ENCODE measurements at places on chromosomes 1 and 21.

GRCh38 chr1:6427441-6428390, 3.1 kb downstream of the ESPN start:
- H3K36me3 ChIP-seq = no peaks in the 10 kb centered on the region
- no peak overlapping the region for H3K27ac ChIP-seq
- peaks cover 8% of the 10 kb centered on the region for H3K4me1 ChIP-seq

DNA sequence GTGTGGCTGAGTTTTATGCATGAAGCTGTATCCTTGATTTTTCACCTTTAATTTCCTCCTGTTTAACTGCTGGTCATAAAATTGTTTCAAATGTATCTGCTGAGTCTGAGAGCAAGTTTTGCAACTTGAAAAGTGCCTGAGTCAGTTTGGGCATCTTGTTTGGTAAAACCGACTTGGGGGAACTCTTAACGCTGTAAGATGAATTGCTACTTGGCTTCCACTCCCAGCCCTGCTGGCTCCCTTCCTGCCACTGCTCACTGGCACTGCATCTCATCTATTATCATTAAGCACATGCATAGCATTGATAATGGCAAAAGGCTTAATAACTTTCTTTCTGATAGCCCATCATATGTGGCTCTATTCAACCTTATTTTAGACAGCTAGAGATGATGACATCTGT, 35.7 kb upstream of the FAM78B start:
- DNase-seq = no peak
- no peaks in the 10 kb centered on the region for H3K4me1 ChIP-seq
- H3K36me3 ChIP-seq = no peaks in the 10 kb centered on the region
- no peak overlapping the region for H3K27ac ChIP-seq

- H3K27me3 ChIP-seq = peaks cover 11% of the 10 kb centered on the region
- H3K27ac ChIP-seq = no peak overlapping the region
- no peak overlapping the region for H3K4me3 ChIP-seq
- no peak for DNase-seq
- H3K4me1 ChIP-seq = no peaks in the 10 kb centered on the region
Observed at GRCh38 chr21:28899744-28900143, 92.9 kb downstream of the LTN1 start.

GRCh38 chr21:18443085-18443484, 39.5 kb upstream of the TMPRSS15 start:
- no peak overlapping the region for H3K27ac ChIP-seq
- peaks cover 5% of the 10 kb centered on the region for H3K4me1 ChIP-seq
- H3K27me3 ChIP-seq = no peaks in the 10 kb centered on the region
- DNase-seq = no peak
- no peaks in the 10 kb centered on the region for H3K36me3 ChIP-seq
- no peak overlapping the region for H3K4me3 ChIP-seq

DNA sequence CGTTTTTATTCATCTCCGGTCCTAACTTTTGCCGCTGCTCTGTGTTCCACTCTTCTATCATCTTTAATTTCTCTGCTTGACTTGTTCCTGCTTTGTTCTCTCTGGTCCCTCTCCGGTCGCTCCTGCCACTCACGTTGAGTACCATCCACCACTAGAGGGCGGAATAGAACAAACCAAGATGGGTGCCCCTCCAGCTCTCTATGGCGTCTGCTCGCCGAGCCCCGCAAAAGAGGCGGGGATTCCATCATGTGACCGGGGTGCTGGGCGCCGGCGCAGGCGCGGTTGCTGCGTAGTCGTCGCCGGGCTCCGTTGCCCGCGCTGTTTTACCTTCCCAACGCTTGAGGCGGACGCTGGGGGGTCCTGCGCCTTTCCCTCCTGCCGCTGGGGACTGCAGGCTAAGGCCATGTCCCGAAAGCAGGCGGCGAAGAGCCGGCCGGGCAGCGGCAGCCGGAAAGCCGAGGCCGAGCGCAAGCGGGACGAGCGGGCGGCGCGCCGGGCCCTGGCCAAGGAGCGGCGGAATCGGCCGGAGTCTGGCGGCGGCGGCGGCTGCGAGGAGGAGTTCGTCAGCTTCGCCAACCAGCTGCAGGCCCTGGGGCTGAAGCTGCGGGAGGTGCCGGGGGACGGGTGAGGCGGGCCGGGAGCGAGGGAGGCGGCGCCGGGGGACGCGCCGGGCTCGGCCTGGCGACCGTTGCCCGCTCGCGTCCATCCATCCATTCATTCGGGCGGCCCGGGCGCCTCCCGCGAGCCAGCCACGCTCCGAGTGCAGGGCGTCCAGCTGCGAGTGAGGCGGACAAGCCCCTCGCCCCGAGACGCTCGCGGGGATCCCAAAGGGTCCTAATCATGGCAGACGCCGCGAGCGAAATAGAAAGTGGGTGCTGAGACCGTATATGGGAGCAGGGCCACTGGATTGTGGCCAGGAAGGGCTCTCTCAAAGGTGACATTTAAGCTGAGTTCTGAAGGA, at the start of gene OTUD3:
OTUD3 (plus strand) TSS at position 285 of the 961 bp plus-strand sequence; CDS start at position 404, 119 bp downstream.
- peaks cover 35% of the 10 kb centered on the region for H3K4me1 ChIP-seq
- H3K4me3 ChIP-seq = peak within 1 kb of the TSS; percentile 87
- peaks cover 3% of the 10 kb centered on the region for H3K27me3 ChIP-seq
- peak; percentile 98 for DNase-seq
- peak within 1 kb of the TSS; percentile 86 for H3K27ac ChIP-seq
- H3K36me3 ChIP-seq = peaks cover 4% of the 10 kb centered on the region

DNA sequence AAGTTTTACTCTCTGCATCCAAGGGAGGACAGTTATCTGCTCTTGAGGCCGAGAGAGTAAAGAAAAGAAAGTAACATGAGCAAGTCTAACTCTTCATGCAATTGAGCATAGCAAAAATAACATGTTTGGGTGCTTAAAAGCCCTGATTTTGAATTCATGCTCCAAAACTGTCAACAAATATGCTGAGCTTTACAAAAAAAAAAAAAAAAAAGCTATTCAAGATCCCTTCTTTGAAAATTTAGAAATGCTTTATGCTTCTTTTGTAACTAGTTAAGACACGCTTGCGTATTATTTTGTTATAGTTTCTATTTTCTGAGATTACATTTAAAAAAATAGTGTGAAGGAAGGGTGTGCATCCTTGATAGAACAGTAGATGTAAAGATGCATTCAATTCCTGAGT, 1733.0 kb downstream of the MRPL39 start:
- no peaks in the 10 kb centered on the region for H3K27me3 ChIP-seq
- no peaks in the 10 kb centered on the region for H3K36me3 ChIP-seq
- no peak for DNase-seq

- no peaks in the 10 kb centered on the region for H3K4me1 ChIP-seq
- peaks cover 6% of the 10 kb centered on the region for H3K27me3 ChIP-seq
- DNase-seq = no peak
- H3K27ac ChIP-seq = no peak overlapping the region
- no peaks in the 10 kb centered on the region for H3K36me3 ChIP-seq
- no peak overlapping the region for H3K4me3 ChIP-seq
Observed at GRCh38 chr1:207241164-207241934, 80.1 kb upstream of the CD55 start.

GRCh38 chr1:224510880-224511645, 76.5 kb upstream of the WDR26 start:
- H3K27me3 ChIP-seq = no peaks in the 10 kb centered on the region
- H3K4me3 ChIP-seq = no peak overlapping the region
- H3K36me3 ChIP-seq = no peaks in the 10 kb centered on the region
- peaks cover 25% of the 10 kb centered on the region for H3K4me1 ChIP-seq
- H3K27ac ChIP-seq = no peak overlapping the region

DNA sequence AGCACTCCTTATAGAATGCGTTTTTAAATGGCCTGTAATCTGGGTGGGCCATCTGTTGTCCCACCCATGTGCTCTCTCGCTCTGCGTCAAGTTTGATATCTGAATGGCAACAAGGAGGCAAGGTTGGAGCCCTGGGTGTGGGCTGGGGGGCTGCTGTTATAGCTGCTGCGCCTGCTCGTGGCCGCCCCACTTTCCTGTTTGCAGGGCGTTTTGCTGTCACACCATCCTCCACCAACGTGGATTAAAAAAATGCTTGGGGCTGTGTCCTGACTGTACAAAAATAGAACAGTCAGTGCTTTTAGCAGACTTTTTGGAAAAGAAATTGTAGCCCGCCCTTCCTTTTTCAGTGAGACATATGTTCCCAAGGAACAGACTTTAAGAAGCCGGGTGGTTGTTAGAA, 25.4 kb downstream of the UMODL1 start:
- H3K36me3 ChIP-seq = no peaks in the 10 kb centered on the region
- no peak overlapping the region for H3K4me3 ChIP-seq
- peaks cover 9% of the 10 kb centered on the region for H3K27me3 ChIP-seq
- no peaks in the 10 kb centered on the region for H3K4me1 ChIP-seq

DNA sequence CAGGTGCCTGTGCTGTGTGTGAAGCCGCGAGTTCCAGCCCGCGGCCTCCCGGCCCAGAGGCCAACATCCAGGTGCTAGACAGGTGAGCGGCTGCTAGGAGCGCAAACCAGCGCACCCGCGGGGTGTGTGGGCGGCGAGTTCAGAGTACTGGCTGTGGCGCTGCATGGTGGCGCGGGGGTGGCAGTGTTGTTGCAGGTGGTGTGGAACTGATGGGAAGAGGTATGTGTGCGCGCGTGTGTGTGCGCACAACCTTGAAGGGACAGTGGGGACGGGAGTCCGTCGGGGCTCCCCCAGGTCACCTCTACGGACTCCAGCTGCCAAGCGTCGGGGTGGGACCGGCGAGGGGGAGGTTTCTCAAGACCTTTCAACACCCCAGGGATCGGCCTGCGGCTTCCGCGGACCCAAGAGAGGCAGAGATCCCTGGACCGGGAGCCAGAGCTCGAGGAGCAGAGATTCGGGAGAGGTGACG, 433 bp upstream of the DMBX1 start:
- H3K4me1 ChIP-seq = peaks cover 17% of the 10 kb centered on the region
- peaks cover 3% of the 10 kb centered on the region for H3K36me3 ChIP-seq
- DNase-seq = no peak
- peak overlapping the region; percentile 0 for H3K27ac ChIP-seq
- H3K27me3 ChIP-seq = peaks cover 92% of the 10 kb centered on the region

DNA sequence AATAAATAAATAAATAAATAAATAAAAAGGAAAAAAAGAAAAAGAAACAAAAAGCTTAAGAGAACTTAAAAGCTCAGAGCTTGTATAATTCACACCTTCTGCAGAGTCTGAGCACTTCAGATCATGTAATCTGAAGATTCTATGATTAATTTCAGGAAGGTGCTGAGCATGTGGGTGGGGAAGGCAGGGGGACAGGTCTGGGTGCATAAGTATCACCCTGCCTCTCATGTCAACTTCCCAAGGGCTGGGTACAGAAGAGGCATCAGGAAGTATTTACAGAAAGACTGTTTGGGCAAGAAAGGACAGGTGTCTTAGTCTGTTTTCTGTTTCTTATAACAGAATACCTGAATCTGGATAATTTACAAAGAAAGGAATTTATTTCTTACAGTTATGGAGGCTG, 20.4 kb upstream of the PADI2 start:
- no peaks in the 10 kb centered on the region for H3K36me3 ChIP-seq
- no peak overlapping the region for H3K27ac ChIP-seq
- H3K4me1 ChIP-seq = no peaks in the 10 kb centered on the region

- DNase-seq = no peak
- H3K27me3 ChIP-seq = peaks cover 4% of the 10 kb centered on the region
- no peak overlapping the region for H3K4me3 ChIP-seq
- H3K27ac ChIP-seq = no peak overlapping the region
Observed at GRCh38 chr1:89149229-89149628, 23.3 kb upstream of the GBP2 start.

DNA sequence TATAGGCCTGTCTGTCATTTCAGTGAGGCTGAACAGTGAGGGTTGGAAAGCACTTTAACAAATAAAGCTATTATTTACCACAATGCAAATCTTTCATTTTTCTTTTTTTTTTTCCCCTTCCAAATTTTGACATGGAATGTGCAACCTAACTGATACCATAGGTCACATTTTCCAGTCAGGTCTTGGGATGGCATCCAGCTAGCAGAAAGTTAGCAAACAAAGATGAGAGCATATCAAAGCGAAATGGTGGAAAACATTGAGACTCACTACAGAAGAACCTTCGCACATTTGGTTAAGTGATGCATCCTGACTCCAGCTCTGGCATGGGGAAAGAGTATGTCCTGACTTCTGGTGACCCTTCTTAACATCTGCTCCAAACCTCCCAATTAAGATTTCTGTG, 105.1 kb upstream of the L1TD1 start:
- no peaks in the 10 kb centered on the region for H3K4me1 ChIP-seq
- no peaks in the 10 kb centered on the region for H3K27me3 ChIP-seq
- no peak overlapping the region for H3K27ac ChIP-seq
- no peak overlapping the region for H3K4me3 ChIP-seq
- H3K36me3 ChIP-seq = no peaks in the 10 kb centered on the region
- no peak for DNase-seq

DNA sequence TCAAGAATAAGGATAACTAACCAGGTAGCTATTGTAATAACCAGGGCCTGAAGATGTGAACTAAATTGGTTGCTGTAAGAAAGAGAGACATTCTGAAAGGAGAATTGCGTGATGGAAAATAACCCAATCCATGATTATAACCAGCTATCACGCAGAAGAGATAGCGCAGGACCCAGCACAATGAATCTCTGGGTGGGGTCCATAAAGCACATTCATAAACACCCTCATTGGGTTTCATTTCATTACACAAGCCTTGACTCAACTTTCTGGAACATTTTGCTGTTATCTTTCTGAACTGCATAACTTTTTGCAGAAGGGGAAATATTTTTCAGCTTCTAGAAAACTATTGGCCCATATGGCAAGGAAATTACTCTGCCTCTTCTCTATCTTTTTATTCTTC, 45.3 kb upstream of the CDC7 start:
- H3K4me1 ChIP-seq = no peaks in the 10 kb centered on the region
- peaks cover 8% of the 10 kb centered on the region for H3K27me3 ChIP-seq
- H3K27ac ChIP-seq = no peak overlapping the region

DNA sequence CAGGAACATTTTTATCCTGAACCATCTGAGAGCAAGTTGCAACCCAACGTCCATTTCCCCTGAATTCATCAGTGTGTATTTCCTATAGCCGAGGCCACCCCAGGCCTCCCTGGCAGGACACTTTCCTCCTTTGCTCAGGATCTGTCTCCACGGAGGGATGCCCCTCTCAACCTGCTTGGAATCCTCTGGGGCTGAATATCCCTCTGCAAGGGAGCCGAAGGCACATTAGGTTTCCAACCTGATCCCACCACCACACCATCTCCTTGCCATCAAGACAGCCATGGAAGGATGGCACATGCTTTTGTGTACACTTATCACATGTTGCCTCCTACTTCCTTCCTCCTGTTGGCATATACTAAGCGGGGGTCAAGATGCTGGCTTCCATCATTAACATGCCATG, 74.8 kb upstream of the EDN2 start:
- no peaks in the 10 kb centered on the region for H3K27me3 ChIP-seq
- H3K36me3 ChIP-seq = peaks cover 30% of the 10 kb centered on the region
- H3K27ac ChIP-seq = no peak overlapping the region
- no peak overlapping the region for H3K4me3 ChIP-seq
- no peak for DNase-seq

DNA sequence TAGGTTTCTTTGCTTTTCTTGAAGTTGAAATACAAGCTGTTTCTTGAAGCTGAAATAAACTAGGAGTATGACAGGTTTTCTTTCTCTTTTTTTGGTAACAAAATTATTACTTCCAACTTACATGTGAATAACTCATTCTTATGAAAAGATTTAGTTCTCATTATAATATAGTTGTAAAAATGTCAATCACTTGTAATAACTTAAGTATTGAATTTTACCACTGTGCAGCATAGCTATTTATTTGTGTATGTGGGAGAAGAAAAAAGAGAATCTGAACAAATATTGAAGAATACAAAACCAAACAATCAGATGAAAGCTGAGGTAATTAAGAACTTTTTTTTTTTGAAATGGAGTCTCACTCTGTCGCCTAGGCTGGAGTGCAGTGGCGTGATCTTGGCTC, 11.1 kb downstream of the CLIC4 start:
- no peaks in the 10 kb centered on the region for H3K36me3 ChIP-seq
- peaks cover 7% of the 10 kb centered on the region for H3K27me3 ChIP-seq
- DNase-seq = no peak
- no peak overlapping the region for H3K4me3 ChIP-seq
- H3K27ac ChIP-seq = no peak overlapping the region

Measured in activated CD4-positive, alpha-beta T cell treated with anti-CD3 and anti-CD28 coated beads, Interleukin-2, amount 10 ng/mL, durations not matched to agents 7 days and 5 days (primary cell).